ENCODE measurements at places on chromosomes 1 and 21. TPM values are rescaled to one million over a fixed set of nuclear protein-coding genes. Genes with fewer than 3 reads are reported as not detected.
A peak's percentile ranks its signal among the peaks of the same experiment; 100 is the strongest.

The PTPRC gene
- 1.4 TPM for polyA plus RNA-seq

The RHEX gene
- polyA plus RNA-seq: 10.2 TPM

- peaks cover 6% of the 10 kb centered on the region for H3K4me1 ChIP-seq
- H3K36me3 ChIP-seq: no peaks in the 10 kb centered on the region
- H3K27ac ChIP-seq: no peak overlapping the region
- DNase-seq: no peak
- H3K4me3 ChIP-seq: no peak overlapping the region
- H3K27me3 ChIP-seq: no peaks in the 10 kb centered on the region
Measured at GRCh38 chr1:89887270-89887669, 66.4 kb downstream of the LRRC8D start.

GRCh38 chr1:118262865-118263264 is 77.8 kb upstream of the SPAG17 start:
- H3K27ac ChIP-seq: no peak overlapping the region
- DNase-seq: no peak
- no peak overlapping the region for H3K4me3 ChIP-seq
- H3K27me3 ChIP-seq: no peaks in the 10 kb centered on the region
- no peaks in the 10 kb centered on the region for H3K36me3 ChIP-seq

DNA sequence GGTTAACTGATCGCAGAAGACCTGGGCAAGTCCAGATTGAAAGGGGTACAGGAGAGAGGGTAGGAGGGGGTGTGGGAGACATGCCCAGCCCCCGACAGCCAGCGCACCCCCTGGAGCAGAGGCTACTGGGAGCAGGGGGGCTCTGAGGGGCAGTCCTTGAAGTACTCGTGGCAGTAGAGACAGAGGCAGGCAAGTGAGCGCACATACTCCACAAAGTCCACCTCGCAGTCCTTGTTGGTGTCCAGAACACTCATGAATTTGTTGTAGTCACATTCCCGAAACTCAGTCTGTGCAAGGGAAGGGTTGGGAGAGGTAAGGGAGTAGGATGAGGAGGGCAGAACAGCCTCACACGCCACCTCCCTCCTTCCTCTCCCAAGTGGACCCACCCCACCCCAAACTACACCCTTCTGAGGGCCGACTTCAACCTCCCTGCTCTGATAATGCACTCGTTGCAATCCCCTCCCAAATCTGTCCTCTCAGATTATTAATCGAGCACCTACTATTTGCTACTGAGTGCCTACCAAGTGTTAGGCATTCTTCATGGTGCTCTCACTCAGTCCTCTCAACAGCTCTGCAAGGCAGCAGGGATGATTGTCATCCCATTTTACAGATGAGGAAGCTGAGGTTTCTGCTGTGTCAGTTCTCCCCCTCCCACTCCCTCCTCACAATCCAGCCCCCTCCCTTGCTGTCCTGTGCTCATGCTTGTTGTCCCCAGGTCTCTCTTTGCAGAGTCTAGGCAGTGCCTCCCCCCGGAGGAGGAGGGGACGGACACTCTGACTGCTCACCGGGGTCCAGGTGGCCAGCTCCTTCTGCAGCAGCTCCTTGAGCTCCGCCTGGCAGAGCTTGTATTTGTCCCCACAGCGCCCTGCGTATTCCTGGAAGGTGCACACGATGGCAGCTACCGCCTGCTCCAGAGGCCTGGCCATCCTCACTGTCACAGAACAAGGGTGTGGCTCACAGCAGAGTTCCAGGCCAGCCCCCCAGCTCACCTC is 1.2 kb downstream of the S100A3 start:
- DNase-seq: peak; percentile 63
- no peaks in the 10 kb centered on the region for H3K27me3 ChIP-seq
- H3K4me3 ChIP-seq: no peak overlapping the region
- no peaks in the 10 kb centered on the region for H3K36me3 ChIP-seq
- H3K27ac ChIP-seq: no peak overlapping the region

- no peaks in the 10 kb centered on the region for H3K36me3 ChIP-seq
- no peak overlapping the region for H3K27ac ChIP-seq
- no peak for DNase-seq
- H3K4me3 ChIP-seq: no peak overlapping the region
Measured at GRCh38 chr1:238005116-238005515, 114.4 kb upstream of the ZP4 start.

DNA sequence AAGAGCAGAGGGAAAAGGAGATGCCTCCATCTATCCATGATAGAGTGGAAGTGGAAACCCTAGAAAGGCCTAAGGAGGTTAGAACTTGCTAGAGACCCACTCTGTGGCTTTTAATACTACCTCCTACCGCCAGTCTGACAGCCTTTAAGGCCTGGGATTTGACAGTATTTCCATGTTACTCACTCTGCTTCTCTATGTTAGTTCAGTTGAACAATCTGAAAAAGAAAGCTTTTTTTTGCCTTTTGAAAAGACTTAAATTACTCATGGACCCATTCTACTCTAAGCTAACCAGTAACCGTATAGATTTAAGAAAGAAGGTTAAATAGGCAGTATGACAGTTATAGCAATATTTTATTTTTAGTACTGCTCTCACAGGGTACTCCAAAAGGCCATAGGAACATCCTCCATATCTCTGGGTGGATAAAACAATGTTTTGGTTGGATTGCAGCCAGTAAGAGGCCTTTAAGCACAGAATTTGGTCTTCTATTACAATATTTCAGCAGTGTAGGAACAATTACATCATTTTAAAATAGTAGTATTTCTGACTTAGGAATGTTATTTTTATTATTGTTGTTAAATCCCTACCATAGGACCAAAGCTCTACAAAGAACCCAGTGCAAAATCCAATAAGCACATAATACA is 15.9 kb upstream of the GPR25 start:
- no peaks in the 10 kb centered on the region for H3K27me3 ChIP-seq
- H3K27ac ChIP-seq: no peak overlapping the region
- no peaks in the 10 kb centered on the region for H3K4me1 ChIP-seq
- H3K36me3 ChIP-seq: peaks cover 15% of the 10 kb centered on the region
- no peak overlapping the region for H3K4me3 ChIP-seq
- DNase-seq: no peak

DNA sequence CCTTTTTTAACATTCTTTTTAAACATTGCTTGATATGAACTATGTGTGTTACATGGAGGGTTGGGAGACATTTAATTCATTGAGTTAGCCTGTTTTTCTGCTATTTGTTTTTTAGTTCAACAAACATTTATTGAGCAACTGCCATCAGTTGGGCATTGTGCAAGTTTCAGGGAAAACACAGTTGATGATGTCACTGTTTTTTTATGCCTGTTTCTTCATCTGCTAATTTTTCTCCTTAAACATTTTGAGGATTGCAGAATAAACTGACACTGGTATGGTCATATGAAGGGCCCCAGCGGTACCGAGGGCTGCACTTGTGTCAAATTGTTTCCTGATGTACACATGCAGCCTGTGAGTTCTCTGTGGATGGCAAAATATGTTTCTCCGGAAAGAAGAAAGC is 253.0 kb downstream of the FGGY start:
- no peak for DNase-seq
- H3K36me3 ChIP-seq: no peaks in the 10 kb centered on the region
- H3K27ac ChIP-seq: no peak overlapping the region
- no peaks in the 10 kb centered on the region for H3K27me3 ChIP-seq

Measured in kidney (tissue), 22 donors.